ENCODE measurements at places on chromosomes 2 and 18.
A peak's percentile ranks its signal among the peaks of the same experiment; 100 is the strongest.

GRCh38 chr2:25972049-25972823 is 10.1 kb downstream of the KIF3C start:
- no peak for DNase-seq

- DNase-seq = no peak
Observed at GRCh38 chr2:64750001-64750816, 96.5 kb upstream of the SERTAD2 start.

GRCh38 chr2:189818249-189819038 is 34.2 kb downstream of the PMS1 start:
- no peak for DNase-seq

DNA sequence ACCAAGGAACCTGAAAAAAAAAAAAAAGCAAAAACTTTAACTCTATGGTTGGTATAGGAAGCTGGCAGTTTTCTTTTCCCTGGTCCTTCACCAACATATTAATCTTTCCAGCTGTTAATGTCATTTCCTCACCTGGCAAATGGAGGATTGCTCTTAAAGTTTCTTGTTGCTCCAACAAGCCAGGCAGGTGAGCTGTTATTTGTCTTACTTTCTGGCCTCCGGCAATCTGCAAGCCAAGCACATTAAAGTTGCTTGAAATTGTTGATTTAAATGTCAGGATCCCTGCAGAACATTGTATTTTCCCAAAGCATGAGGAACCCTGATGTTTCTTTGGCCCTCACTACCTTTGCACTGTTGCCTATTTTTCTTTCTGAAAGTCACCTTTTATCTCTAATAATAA is 664.9 kb downstream of the METTL4 start:
- no peak for DNase-seq

DNA sequence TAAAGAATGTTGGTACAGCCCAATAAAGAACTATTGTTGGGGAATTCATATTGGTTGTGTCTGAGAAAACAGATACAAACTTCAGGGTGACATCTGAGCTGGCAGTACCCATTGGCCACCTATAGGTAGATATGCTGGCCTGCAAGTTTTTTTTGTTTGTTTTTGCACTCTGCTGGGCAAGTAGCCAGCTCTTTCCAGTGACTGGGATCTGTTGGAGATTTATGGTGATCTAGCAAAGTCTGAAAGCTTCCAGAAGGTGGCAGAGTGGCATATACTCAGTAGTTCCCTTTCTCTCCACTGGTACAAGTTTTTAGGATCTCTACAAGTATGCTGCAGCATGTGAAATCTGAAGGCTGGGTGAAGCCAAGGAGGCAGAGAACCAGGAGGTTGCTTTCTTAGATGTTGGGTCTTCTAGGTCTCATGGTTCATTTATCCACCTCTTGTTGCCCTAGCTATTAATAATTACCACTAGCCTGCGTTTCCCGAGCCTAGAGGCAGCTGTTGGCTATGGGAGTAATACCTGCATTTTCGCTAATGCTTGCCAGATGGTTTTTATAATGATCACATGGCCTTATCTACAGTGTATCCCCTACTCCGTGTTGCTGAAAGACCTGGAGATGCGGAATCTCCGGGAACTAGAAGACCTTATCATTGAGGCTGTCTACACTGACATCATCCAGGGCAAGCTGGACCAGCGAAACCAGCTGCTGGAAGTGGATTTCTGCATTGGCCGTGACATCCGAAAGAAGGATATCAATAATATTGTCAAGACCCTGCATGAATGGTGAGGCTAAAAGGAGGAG is 9.5 kb downstream of the COPS7B start:
- peak; percentile 45 for DNase-seq

All from large intestine (tissue), 12 donors.